HFF-Myc (cell line): ENCODE measurements at places on chromosomes 6 and 20.

DNA sequence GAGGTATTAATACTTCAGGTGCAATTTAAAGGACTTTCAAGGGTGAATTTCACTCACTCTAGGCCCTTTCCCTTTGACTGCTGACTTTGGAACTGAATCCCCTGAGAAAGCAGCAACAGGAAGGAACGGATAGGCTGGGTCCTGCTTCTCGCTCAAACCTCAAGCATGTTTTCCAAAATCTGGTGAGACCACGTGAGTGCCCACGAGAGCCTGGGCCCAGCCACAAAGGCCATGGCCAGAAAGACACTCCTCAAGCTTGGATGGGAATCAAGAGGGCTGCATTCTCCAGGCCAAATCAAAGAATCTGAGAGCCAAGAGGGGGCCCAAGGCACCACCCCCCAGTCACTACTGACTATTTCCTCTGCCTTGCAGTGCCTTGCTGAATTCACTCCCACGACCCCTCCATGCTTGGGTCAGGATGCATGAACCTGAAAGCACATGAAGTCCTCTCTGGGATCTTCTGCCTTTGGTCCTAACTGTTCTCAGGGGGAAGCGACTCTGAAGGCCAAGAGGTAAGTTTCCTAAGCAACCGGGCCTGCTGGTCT is 146.1 kb downstream of the NFATC2 start:
- DNase-seq, result no peak

- no peak for DNase-seq
These were observed 3.7 kb upstream of the RNF144B start for GRCh38 chr6:18383441-18383840.

DNA sequence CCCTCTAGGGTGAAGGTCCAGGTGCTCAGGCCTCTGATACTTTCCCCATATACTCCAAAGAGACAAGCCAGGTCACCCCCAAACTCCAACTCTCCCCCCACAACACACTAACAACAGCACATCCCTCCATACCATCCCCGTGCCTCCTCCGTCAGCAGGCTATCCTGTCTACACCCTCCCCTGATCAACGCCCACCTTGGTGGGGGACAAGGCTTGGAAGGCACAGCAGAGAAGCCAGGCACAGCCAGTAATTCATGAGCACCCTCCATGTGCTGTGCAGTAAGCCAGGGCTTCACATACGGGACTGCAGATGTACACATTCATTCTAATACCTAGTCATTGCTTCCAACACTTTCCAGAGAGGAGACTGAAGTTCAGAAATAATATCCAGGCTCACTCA is 57.6 kb downstream of the TRERF1 start:
- DNase-seq, result no peak

DNA sequence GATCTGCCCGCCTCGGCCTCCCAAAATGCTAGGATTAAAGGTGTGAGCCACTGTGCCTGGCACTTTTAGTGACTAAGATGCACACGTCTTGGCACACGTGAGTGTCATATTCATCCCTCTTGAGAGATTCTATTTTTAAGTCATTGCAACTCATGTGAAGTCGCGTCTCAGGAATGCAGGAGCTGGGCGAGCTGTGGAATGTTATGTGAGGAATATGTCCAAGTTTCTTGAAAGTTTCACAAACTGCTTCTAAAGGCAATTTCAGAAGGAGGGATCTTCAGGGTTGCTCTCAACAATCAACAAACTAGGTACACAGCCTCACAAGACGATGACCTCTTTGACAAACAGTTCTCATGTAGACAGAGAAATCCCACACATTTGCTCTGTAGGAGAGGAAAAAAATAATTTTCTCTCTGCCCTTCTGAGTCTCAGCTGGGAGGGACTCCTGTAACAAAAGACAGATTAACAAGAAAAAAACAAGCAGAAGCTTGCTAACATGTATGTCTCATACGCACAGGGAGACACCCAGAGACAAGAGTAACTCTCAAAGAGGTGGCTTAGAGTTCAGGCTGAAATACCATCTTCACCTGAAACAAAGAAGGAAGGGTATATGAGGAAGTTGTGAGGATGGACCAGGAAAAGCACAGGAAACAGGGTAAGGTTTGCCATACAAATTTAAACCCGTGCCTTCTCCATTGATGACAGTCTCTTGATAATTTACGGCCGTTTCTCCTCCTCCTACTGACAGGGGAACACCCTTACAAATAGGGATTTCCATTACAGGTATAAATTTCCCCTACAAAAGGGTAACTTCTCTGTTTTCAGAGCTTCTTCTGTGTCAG is 45.3 kb upstream of the FAM50B start:
- no peak for DNase-seq

- no peak for DNase-seq
These were observed 37.4 kb upstream of the TNFAIP3 start for GRCh38 chr6:137829641-137830083.

- DNase-seq, result no peak
These were observed 60.7 kb downstream of the FAM120B start for GRCh38 chr6:170367241-170367640.

- DNase-seq, result peak; percentile 5
These were observed 63.9 kb downstream of the FHL5 start for GRCh38 chr6:96626759-96627364.

GRCh38 chr6:64729522-64729921 is 977.5 kb downstream of the EYS start:
- no peak for DNase-seq

GRCh38 chr6:40353197-40353966 is 233.8 kb downstream of the LRFN2 start:
- no peak for DNase-seq

DNA sequence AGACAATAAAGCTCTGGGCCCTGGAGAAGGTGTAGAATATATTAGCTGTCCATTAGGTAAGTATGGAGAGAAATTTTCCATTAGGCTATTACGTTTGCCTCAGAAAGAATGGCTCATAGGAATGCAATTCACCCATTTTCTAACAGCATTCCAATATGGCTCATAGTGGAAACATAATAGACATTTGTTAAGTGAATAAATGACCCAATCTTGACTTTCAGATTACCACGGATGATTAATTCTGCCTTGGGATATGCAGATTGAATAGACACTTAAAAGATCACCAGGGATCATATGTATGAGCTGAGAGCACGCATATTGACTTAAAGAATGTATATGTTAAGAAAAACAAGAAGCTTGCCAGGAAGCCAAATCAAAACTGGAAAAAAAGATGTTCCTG is 209.1 kb upstream of the CDYL start:
- no peak for DNase-seq

- no peak for DNase-seq
These were observed 3.1 kb downstream of the PBOV1 start for GRCh38 chr6:138215093-138215782.

GRCh38 chr20:42274986-42275385 is 656.8 kb upstream of the CHD6 start:
- DNase-seq, result no peak

GRCh38 chr20:13342469-13343242 is 121.6 kb downstream of the ISM1 start:
- DNase-seq, result no peak

- peak; percentile 38 for DNase-seq
These were observed 38.7 kb downstream of the GSTA2 start for GRCh38 chr6:52724406-52725121.

GRCh38 chr20:48841875-48842529 is 14.2 kb upstream of the PREX1 start:
- DNase-seq, result peak; percentile 65

DNA sequence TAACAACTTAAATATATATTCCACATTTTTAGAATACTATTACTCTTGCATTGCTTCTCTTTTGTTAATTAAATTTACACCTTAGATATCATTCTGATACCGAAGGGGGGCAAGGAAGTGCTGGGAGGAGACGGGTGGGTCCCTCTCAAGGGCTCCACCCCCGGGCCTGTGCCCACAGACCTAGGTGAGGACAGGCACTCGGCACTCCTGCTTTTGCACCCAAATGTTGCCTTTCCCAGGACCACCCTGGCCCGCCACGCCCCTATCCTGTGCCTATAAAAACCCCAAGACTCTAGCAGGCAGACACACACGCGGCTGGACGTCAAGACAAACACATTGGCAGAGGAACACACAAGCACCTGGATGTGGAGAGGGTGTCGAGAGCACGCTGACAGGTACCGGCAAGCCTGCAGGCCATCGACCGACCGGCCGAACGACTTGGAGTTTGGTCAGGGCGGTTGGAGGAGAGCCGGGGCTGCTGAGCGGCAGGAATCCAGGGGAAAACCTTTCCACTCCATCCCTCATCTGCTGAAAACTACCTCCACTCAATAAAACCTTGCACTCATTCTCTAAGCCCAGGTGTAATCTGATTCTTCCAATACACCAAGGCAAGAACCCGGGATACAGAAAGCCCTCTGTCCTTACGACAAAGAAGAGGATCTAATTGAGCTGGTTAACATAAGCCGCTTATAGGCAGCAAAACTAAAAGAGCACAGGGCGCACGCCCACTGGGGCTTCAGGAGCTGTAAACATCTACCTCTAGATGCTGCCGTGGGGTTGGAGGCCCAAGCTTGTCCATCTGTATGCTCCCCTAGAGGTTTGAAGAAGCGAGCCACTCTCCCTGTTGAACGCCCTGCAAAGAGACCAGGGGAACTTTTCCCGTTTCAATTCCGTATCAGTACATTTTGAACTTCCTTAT is 197.4 kb upstream of the PRSS16 start:
- no peak for DNase-seq

- DNase-seq, result no peak
These were observed 374.4 kb downstream of the PHF3 start for GRCh38 chr6:64010010-64010409.

- no peak for DNase-seq
These were observed 20.8 kb downstream of the SYCP2 start for GRCh38 chr20:59912609-59913008.
